ENCODE measurements at places on chromosomes 13 and 19.

DNA sequence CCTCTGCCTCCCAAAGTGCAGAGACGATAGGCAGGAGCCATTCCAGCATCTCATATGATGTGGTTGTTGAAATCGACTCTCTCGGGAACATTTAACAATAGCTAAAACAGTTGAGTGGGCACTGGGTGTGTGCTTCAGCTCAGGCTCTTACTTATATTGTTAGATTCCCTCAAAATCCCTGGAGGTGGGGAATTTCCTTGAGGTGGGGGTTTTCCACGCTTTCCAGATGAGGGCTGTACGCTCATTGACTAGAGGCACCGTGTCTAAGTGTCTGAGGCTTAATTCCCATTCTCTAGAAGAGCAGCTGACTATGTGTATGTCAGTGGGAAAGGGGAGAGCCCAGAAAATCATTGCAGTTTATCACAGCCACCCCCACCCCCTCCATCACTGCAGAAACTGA is 10.8 kb upstream of the GRAMD1A start:
- DNase-seq: no peak

GRCh38 chr13:97932647-97933046 is 20.8 kb upstream of the IPO5 start:
- DNase-seq: no peak

DNA sequence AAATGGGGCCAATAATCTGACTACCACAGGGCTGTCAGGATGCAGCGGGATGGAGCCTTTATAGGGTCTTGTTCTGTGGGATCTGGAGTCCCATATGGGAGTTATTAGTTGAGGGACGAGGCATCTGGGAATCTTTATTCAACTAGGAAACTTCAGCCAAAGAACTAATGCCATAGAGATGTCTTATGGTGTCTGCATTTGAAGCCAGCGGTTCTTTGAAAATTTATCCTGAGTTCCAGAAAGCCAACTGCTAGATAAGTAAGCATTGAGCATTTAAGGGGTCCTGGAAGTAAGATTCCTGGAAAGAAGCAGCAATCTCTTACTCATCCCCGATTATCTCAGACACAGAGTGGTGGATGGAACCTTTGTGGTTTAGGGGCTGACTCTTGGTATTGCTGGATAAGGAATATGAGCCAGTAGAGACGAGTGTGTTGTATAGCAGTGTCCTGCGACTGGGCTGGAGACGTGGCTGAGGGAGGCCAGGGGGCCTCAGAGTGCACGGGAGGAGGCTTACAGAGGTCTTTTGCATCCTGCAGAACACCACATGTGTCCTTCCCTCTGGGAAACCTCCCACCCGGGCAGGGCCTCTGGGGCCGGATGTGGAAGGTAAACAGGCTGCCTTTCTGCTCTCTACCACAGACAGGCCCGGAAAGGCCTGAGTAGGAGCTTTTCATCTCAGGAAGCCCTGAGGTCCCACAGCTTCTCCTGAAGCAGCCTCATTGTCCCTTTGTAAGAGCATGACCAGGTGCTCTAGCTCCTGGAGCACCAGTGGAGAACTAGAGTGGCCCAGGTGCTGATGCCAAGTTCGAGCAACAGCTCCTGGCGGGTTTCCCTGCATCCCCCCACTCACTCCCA is 28.8 kb downstream of the ACTN4 start:
- no peak for DNase-seq

- peak; percentile 11 for DNase-seq
These were observed 259.2 kb downstream of the RFC3 start for GRCh38 chr13:34076943-34077703.

GRCh38 chr13:100503622-100504021 is 85.0 kb downstream of the GGACT start:
- DNase-seq: no peak

Measured in hindlimb muscle (tissue), 1 donor.